ENCODE measurements at places on chromosomes 16 and 17.
A peak's percentile ranks its signal among the peaks of the same experiment; 100 is the strongest.

DNA sequence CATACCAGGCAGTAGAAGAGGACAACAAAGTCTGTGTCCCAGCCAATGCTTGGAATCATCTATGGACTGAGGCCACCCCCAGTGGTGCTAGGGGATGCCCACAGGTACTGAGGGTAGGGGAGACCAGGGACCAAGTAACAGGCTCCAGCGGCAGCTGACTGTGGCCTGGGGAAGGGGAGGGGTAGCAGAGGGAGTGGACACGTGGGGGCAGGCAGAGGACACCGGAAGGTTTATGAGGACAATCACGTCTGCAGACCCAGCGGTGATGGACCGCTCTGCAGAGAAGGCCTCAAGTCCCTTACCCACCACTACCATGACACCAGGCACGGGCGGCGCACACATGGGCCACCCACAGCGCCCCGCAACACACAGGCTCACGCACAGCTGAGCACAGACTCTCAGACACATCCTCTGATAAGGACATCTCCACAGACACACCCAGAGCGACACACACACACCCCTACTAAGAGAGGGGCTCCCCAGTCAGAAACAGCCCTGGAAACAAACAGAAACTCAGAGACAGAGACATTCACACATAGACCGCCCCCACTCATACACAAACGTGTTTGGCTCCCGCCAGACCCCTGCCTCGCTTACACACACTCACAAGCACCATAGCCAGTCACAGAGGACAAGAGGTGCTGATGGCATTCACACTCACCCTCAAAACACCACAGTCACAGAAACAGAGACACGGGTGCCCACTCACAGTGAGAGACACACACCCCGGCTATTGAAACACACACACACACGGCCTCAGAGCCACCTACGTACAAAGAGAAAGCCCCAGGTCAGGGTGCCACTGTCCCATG, 35.8 kb downstream of the SRCIN1 start:
- no peak for DNase-seq

GRCh38 chr17:81990836-81991683, 13.6 kb downstream of the ASPSCR1 start:
- DNase-seq: no peak

- DNase-seq: peak; percentile 93
Measured at GRCh38 chr17:1487939-1488825, 4.3 kb downstream of the MYO1C start.

DNA sequence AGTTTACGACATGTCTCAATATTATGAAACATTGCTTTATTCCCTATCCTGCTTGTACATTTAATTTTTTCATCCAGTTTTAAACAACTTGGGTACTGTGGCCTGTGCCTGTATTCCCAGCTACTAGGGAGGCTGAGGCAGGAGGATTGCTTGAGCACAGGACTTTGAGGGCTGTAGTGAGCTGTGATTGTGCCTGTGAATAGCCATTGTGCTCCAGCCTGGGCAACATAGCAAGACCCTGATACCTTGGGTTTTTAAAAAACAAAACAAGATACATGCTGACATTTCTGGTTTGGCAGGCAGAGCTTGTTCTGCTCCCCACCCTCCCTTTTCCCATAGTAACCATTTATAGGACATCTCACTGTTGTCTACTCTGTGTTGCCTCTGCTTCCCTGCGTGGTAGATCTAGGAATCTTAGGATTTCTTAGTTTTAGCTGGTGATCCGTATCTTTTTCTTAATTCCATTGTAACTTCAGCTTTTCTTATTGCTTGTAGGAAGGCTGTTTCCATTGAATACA, 35.6 kb downstream of the TENT4B start:
- DNase-seq: no peak

GRCh38 chr16:10990378-10990777, 46.0 kb downstream of the CLEC16A start:
- no peak for DNase-seq

All from type B pancreatic cell (in vitro differentiated cells).